Kidney epithelial cell (primary cell): ENCODE measurements at places on chromosomes 12 and 14. TPM values are rescaled to one million over a fixed set of nuclear protein-coding genes. Genes with fewer than 3 reads are reported as not detected.

Gene SLC38A4
- total RNA-seq = not detected in 2 replicates

Gene CYP27B1
- 4.3 and 5.2 TPM in 2 replicates for total RNA-seq

Gene MEG3
- total RNA-seq = 46.1 and 62.5 TPM in 2 replicates

DNA sequence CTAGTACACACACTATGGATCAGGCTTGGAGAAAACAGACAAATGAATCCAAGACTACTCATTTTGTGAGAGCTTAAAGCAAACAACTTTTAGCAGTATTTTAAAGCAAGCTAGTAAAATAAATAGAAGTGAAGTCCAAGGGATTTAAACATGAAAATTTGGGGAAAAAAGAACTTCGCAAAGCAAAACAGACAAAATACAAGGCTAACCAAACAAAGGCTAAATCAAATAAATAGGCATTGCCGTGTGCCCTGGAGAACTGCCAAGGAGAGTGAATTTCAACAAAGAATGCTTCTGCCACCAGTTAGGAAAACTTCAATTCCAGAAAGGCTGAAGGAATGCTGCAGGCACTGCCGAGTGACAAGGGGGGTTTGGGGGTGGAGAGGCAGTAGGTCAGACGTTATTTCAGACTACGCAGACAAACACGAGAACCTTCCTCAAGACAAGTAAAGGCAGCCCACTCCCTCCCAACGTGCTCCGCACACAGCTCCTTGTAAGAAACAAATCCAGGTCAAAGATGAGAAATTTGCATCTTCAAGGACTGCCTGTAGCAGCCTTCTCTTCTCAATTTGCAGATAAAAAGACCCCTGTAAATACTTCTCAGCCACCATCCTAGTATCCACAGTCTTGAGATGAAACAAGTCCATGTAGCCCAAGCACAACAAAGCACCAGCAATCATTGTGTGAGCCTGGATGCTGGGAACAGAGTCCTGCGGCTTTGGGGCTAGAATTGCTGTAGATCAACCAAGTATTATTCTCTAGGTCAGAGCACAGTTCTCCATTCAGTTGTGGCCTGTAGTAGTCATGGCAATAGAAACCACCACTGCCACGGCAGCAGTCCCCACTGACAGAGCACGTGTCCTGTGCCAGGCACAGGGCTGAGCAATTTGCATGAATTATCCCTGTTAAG, 43.3 kb downstream of the EFCAB11 start:
- DNase-seq = no peak

DNA sequence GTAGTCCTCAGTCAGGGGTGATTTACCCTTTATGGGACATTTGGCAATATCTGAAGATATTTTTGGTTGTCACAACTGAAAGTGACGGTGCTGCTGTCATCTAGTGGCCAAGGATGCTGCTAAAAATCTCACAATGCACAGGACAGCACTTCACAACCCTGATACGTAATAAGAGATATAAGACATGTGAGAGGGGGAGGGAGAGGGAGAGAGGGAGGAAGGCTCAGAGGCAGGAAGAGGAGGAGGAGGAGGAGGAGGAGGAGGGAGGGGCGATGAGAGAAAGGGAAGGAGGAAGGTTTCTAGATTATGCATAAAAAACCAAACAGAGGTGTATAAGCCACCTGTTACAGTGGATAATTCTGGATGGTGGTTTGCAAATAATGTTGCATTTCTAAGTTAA, 14.3 kb downstream of the MYL2 start:
- no peak for DNase-seq

- no peak for DNase-seq
These were observed 71.6 kb downstream of the ASCL1 start for GRCh38 chr12:103028881-103029639.

DNA sequence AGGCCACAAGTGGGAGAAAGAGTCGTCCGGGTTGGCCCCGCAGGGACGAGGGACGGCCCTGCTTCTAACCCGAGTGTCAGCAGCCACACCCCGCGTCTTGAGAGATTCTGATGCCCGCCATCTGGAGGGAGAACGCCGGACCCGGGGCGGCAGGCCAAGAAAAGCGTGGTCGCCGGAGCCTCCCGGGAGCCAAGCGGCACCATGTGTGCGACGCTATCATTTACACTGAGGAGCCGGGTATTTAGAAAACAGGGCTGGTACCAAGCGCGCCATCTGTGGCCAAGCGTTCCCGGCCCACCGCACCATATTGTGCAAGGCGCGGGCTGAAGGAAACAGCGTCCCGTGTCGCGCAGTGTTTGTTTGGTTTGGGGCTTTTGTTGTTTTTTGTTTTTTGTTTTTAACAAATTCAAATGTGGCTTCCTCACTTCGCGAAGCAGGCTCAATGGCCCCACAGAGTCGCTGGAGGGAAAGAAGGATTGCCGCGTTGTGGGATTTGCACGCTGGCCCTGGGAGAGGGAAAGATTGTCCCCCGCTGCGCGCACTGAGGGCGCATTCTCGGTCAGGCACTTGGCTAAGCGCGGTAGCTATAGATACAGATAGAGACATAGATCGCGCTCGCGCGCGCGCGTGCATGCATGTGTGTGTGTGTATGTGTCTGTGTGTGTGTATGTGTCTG, 153.8 kb downstream of the BCL11B start:
- DNase-seq = no peak

GRCh38 chr12:40016980-40017379, 88.9 kb downstream of the SLC2A13 start:
- no peak for DNase-seq

DNA sequence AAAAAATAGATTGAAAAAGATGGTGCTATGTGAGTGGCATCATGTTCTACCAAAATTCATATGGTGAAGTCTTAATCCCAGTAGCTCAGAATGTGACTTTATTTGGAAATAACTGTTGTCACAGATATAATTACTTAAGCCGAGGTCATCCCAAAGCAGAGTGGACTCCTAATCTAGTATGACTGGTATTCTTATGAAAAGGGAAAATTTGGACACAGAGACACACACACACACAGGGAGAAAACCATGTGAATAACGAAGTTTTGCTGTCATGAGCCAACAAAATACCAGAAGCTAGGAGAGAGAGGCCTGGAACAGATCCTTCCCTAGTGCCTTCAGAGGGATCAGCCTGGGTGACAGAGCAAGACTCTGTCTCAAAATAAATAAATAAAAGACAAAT, 62.6 kb downstream of the FAR2 start:
- DNase-seq = no peak

DNA sequence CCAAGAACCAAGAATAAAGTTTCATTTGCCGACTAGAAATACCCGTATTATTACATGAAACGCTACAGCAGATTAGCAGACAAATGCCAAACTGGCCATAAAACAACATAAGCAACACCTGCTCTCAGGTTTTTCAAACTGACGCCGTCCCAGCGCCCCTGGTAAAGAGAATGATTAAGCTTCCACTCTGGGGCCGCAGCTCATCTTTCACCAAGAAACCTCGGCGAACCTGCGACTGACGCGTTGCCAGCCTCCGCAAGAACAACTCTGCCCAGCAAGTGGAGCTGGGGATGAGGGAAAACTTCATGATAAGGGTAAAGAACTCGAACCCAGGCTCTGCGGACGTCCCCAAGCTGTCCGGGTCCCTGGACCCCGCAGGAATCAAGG, 530 bp downstream of the ARL1 start:
- no peak for DNase-seq
